ENCODE measurements at places on chromosomes 2 and 18.

GRCh38 chr2:229695961-229696360 lies 18.4 kb downstream of the DNER start:
- no peak for DNase-seq

DNA sequence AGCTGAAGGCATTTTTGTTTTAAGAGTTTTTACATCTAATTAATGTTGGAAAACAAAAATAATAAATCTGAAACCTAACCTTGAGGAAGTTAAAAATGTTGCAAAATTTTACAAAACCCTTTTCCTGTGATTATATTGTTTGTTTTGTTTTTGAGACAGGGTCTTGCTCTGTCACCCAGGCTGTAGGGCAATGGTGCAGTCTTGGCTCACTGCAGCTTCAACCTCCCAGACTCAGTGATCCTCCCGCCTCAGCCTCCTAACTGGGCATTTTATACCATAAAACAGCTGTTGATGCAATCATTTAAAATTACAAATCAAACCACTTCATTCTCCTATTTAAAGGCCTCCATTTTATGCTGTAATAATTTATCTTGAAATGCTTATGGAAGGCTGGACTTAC lies 1.7 kb upstream of the ZNF24 start:
- no peak for DNase-seq

- DNase-seq: peak; percentile 39
These were observed 57.2 kb downstream of the MAP4K3 start for GRCh38 chr2:39379643-39380524.

GRCh38 chr18:31700990-31701389 lies 16.6 kb upstream of the B4GALT6 start:
- no peak for DNase-seq

DNA sequence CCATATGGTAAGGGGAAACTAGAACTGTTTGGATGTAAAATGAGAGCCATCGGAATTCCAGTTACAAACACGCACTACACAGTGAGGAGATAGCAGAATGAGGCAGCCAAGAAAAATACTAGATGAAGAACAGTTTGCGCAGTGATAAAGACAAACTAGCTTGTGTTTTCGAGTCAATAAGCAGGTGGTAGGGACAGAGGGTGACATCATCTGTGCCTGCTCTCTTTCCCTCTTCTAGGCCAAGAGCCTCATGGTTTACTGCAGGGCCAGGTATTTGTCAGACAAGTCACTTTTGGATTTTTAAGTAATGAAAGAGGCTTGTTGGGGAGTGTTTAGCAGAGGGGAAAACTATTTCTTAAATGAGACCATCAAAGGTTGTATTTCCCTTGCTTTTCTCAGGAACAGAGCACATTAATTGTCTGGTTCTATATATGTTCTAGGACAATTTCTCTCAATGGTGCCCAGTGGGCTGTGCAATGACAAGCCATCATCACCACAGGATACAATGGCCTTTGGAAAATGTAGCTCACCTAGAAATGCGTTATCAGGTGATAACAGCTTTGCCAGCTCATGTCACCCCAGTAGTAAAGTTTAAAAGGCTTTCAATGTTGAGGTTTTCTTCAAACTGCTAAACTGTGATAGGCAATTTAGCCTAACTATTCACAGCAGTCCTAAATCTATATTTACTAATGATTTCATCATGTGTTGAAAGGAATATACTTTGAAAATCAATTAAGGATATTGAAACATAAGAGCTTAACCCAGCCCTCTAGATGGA lies 1210.3 kb upstream of the ZEB2 start:
- no peak for DNase-seq

GRCh38 chr2:240255811-240256703 lies 115.6 kb upstream of the OTOS start:
- DNase-seq: no peak

GRCh38 chr2:174342686-174343342 lies 8.1 kb downstream of the SP9 start:
- no peak for DNase-seq

DNA sequence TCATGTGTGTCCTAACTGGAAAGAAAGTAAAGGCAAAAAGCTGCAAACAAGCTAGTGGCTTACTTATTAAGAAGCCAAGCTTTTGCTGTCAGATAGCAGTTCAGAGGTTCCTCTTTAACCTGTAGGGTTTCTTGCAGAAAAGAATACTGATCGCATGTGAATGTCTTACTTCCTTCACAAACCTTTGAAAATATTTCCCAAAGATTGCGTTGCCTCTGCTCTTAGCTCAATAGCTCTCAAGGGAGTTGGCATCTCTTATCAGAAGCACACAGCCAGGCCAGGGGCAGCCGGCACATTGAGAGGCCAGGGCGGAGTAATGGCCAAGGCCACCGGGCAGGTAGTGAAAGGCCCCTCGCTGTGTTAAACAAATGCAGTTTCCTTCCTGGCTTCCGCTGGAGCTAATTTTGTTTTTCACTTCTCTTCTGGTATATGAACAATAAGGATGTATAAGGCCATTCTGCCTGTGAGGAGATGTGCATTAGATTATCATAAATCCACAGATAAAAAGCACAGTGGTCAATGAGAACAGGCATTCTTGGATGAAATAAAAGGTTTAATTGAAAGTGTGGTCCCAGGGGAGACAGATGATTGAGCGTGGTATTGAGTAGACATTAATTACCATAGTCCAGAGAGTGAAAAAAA lies 542.4 kb upstream of the NRP2 start:
- DNase-seq: no peak

DNA sequence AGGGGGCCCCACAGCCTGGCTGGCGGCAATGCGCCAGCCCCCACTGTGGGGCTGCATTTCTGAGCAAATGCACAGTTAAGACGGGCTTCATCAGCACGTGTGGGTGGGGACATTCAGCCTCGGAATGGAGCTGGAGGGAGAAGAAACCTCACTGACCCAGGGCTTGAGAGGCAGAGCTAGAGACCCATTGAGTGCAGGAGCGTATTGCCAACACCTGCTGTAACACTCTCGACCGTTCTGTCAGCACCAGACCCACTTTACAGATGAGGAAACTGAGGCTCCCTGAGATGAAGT lies 200.9 kb upstream of the RAB6C start:
- no peak for DNase-seq

DNA sequence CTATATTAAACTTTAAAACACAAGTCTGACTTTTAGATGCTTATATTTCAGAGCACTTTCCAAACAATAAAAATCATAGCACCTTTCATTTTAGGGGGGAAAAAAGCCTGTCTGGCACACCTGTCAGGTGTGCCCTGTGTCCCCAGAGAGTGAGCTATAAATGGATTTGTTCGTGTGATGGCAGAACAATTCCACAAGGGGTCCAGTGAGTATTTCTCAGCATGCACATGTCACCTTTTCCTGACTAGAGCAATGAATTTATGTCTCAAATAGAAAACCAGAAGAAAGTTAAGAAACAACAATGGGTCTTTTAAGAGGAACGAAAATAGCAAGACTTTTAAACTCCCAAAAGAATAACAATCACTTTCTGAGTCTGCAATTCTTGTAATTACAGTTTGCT lies 55.9 kb downstream of the ACVR1C start:
- DNase-seq: no peak

DNA sequence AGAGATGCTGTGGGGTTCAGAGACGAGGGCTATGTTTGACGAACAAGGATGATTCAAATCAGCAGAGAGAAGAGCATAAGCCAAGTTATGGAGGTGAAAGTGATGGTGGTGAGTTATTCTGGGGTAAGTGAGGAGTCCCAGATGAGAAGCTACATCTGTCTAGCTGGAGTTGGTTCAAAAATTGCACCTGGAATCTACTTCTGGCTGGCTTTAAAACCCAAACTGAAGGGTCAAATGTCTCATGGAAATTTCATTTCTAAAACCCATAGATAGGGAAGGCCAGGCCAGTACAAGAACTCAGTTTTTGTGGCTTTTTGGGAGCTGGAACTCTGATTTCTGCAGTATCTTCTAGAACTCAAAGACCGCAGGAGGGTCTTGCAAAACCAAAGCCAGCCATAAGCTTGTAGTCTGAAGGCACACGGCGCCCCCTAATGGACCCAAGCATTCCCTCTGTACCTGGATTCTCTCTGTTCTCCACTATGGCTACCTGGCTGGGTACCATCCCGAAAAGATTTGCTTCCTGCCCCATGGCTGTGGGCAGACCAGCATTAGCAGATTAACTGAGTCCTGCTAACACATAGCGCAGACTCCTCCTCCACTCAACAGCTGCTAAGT lies 229.1 kb upstream of the SLC14A2 start:
- DNase-seq: no peak
